Pons (tissue), 1 donor: ENCODE measurements at places on chromosomes 4 and X.
A peak's percentile ranks its signal among the peaks of the same experiment; 100 is the strongest.

- DNase-seq: peak; percentile 2
Measured at GRCh38 chrX:104833401-104833800, 267.4 kb downstream of the IL1RAPL2 start.

GRCh38 chr4:121112530-121112929 lies 40.2 kb upstream of the NDNF start:
- DNase-seq: no peak

DNA sequence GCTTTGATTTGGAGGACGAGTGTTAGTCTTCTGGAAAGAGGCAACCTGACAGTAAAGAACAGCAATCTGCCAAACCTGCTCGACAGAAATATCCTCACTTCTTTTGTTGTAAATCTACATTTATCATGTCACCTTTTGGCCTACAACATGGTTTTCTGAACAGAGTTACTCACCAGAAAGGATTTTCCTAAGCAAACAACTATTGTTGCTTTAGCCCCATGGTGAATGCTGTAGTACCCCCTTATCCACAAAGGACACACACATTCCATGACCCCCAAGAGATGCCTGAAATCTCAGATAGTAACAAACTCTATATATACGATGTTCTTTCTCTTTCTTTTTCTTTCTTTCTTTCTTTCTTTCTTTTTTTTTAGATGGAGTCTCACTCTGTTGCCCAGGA lies 42.7 kb downstream of the TMEM150C start:
- no peak for DNase-seq

- DNase-seq: no peak
Measured at GRCh38 chrX:85326234-85327059, 53.0 kb downstream of the POF1B start.

DNA sequence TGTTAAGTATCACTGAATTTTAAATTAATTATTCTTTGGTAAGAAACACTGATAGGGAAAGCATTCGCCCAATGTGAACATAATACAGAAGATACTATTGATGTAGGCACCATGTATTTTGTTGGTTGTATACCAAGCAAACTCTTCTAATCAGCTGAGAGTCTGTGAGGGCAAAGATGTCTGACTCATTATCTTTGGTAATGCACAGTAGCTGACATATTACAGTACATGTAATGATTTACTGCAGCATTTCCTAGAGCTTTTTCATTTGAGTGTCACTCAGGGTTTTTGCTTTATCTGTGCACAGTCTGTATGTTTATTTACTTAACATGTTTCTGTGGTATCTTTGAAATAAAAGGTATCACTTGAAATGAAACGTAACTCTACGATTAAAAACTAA lies 49.2 kb downstream of the CENPVL3 start:
- DNase-seq: no peak

GRCh38 chr4:100907465-100908454 lies 389.9 kb upstream of the EMCN start:
- no peak for DNase-seq

GRCh38 chrX:129876771-129877305 lies 29.1 kb upstream of the UTP14A start:
- DNase-seq: no peak

- DNase-seq: peak; percentile 2
Measured at GRCh38 chrX:85611926-85612325, 232.5 kb upstream of the POF1B start.

GRCh38 chrX:124228849-124229248 lies 103.6 kb upstream of the TEX13D start:
- no peak for DNase-seq

DNA sequence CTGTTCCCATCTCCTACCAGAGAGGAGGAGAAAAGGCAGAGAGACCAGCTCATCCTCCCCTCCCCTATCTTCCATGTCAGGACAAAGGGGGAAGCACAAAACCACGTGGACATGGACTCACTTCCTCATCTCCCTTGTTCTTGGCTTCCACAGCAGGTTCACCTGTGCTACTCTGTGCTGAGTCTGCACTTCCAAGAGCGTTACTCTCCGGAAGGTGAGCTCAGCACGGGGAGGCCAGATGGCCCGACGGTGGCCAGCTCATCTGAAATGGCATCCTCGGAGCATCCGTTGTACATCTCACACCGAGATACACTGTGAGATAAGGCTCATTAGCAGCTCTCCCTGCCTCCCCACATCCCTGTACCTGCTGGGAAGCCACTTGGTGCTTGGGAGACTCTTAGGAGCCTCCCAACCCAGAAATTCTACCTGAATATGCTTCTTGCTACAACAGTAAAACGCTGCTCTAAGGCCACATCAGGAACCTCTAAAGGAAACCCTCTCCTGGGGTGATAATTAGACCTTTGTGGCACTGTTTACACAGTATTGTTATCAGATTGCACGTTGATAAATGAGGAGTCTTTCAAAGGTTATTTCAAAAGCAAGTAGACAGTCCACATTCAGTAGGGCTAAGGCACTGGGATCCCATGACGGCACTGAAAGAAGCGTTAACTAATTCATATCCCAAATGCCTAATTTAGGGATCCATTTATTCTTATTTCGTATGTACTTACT lies 19.4 kb downstream of the LGI2 start:
- no peak for DNase-seq

DNA sequence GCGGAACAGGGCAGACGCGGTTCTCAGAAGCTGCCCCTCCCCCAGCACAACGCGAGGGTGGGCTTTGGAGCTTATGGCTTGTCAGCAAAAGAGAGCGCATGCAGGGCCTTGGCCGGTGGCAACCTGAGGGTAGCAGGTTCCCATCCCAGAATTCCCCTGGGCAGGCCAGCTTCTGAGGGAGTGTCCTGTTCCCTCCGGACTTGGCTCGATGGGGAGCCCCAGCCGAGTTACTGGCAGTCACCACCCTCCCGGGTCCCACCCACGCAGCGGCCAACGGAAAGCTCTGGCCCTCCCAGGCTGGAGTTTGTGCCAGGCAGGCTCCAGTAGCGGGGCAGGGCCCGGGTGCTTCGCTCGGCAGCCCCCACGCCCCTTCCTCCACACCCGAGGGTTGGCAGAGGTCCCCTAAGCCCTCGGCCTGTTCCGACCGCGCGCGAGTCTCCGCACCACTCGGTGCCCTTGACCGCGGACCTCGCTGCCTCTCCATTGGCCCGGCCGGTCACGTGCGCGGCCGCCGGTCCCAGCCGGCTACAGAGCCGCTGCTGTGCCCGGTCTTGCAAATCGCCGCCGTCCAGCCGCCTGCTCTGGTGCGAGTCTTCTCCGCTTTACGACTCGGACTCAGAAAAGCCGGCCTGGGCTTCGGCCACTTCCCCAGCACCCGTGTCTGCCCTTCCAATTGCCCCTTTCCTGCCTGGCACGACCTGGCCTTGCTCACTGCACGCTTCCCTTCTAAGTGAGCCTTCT lies 20.9 kb upstream of the MTM1 start:
- peak; percentile 59 for DNase-seq

GRCh38 chr4:123621072-123621705 lies 224.6 kb downstream of the SPRY1 start:
- DNase-seq: no peak

DNA sequence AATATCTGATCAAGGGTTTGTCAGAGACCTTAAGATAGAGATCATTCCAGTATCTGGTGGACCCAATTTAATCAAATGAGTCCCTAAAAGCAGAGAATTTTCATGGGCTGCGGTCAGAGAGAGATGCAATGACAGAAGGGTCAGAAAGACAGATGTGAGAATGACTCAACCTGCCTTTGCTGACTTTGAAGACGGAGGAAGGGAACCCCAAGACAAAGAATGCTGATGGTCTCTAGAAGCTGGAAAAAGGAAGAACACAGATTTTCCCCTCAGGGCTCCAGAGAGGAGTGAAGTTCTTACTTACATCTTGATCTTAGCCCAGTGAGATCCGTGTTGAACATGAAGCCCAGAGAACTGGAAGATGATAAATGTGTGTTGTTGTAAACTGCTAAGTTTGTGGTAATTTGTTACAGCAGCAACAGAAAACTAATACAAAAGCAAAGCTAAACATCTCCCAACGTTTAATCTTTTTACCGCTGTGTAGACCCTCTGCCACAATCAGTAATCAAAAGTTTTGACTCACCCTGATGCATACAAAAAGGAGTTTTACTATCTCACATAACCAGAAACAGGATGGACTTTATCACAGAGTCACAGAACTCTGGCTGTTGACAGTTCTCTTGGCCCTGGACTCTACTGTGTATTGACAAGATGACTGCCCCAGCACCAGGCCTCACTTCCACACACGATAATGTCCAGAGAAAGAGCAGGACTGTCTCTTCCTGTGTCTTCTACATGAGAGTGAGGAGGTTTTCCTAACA lies 70.2 kb upstream of the MAGEB2 start:
- no peak for DNase-seq

DNA sequence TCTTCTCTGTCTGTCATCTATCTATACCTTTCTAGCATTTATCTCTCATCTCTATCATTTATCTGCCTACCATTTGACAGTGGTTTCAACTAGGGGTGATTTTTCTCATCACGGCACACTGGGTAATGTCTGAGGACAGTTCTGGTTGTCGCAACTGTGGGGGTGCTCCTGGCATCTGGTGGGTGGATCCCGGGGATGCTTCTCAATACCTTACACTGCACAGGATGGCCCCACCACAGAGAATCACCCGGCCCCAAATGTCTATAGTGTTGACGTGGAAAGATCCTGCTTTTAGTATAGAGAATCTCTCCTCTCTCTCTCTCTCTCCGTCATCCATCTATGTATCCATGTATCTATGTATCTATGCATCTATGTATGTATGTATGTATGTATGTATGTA lies 7.2 kb downstream of the P2RY8 start:
- no peak for DNase-seq

- no peak for DNase-seq
Measured at GRCh38 chr4:2259036-2259540, 2.8 kb downstream of the MXD4 start.

DNA sequence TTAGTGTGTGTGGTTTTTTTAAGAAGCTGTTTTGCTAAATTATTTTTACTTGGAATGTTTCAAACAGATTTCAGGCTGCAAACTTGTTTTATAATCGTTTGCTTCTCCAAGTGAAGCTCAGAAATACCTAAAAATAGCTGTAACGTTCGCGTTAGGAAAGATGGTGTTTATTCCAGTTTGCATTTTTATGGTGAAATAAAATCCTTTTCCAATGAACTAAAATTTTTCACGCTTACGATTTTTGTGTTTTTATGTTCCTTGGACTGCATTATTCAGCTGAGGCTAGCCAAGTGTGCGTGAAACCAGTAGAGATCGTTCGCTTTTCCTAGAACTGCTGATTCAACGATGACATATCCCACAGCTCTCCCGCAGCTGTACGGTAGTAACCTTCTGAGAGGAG lies 10.9 kb downstream of the AKAP17A start:
- DNase-seq: no peak
